ENCODE measurements at places on chromosomes 13 and 19.

DNA sequence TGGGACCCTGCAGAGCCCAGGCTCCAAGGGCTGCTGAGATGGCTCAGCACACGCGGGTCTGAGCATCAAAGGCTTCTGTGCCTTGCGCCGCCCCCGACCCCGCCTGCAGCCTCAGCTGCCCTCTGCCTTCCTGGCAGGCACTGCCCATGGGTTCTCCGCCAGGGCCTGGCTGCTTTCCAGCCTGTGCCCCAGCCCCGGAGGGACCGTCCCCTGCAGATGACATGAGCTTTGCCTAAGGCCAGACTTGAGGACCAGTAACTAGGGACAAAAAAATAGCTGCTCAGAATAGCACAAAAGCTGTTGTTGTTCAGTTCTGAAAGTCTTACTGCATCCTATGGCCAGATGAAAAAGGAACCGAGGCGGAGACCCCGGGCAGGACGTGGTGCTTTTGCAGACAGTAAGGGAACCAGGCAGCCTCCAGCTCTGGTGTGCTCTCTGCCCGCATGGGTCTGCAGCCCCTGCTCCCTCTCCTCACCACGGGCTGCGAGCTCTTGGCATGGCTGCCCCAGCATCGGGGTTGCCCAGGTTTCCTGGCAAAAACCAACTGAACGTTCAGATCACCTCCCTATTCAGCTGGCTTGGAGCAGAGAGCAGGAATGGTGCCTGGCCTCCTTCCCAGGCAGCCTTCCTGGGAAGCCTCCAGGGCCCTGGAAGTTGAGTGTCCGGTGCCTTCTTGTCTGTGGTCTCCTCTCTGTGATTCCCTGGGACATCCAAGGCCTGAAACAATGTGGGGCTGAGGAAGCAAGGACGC, 12.5 kb upstream of the CFAP97D2 start:
- DNase-seq: no peak

- no peak for DNase-seq
These were observed 5.7 kb downstream of the SOX1 start for GRCh38 chr13:112072534-112073244.

DNA sequence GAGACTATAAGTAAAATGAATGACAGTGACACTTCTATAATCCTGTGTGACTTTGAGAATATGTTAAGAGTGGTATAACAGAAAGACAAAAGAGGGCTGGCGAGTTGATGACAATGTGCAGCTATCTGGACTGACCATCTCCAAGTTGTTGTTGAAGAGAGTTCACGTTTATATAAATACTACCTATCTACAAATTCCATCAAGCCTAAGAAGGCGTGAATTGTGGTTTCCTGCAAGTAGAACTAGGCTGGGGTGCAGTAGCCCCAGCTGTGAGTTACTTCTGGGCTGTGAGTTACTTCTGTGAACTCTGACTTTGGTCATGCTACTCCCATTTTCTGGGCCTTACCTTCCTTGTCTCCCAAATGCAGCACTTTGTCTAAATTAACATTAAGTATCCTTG, 561.0 kb downstream of the TBC1D4 start:
- DNase-seq: no peak

- DNase-seq: no peak
These were observed 2.2 kb downstream of the MAP2K7 start for GRCh38 chr19:7905859-7906258.

- DNase-seq: no peak
These were observed 122.4 kb upstream of the FREM2 start for GRCh38 chr13:38564256-38565150.

DNA sequence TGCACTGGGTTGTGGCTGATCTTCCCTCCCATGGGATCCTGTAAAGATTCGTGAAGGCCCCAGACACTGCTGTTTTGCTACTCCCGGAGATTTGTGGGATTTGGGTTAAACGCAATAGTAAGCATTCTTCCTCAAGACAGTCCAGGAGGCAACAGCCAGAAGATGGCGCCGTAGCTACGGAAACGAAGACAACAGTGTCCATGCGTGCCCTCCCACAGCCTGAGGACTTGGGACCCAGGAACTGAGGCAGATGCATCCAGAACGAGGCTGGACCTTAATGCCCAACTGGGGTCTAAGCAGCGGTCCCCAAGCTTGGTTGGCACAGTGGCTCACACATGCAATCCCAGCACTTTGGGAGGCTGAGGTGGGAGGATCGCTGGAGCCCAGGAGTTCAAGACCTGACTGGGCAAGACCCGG, 57.6 kb upstream of the ZNF507 start:
- DNase-seq: peak; percentile 29

GRCh38 chr13:24361852-24362366, 52.5 kb downstream of the C1QTNF9 start:
- DNase-seq: no peak

All from fibroblast of skin of left biceps (primary cell).